ENCODE measurements at places on chromosomes 12 and 14.
A peak's percentile ranks its signal among the peaks of the same experiment; 100 is the strongest.

- DNase-seq, result peak; percentile 69
Observed at GRCh38 chr14:102554821-102555819, 37.3 kb upstream of the RCOR1 start.

DNA sequence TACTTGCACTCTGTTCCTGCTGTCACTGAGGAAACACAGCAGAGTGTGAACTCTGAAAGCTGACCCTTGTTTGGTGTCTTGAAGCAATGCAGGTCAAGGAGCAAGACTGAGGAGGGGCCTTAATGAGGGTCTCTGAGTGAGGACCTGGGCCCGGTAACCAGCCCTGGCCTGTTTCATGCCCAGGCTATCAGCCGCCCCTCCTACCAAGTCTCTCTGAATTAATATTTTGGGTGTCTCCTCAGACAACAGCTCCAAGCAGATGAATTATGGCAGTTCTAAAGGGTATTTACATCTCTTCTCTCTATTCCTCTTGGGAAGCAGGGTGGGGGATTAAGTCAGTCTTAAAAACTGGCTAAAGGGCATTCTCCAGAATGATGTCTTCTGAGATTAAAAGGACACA, 394.5 kb downstream of the ZFP36L1 start:
- DNase-seq, result no peak

GRCh38 chr12:95202691-95203486, 14.4 kb downstream of the FGD6 start:
- no peak for DNase-seq

DNA sequence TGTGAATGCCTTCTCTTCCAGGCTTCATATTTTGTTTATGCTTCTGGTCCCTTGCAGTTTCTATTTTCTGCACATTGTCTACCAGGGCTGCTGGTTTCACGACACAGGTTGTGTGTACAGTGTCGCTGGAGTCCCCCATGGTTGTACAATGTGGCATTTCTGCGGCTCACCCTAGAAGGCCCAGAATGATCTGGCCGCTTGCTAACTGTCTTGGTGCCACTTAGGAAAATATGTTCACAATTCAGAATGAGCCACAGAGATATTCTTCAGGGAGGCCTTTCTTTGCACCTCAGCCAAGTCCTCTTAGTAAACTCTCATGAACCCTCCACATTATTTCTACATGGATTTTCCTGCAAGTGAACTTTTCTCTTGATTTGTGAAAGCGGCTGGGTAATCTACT, 195.4 kb downstream of the SUDS3 start:
- DNase-seq, result no peak

DNA sequence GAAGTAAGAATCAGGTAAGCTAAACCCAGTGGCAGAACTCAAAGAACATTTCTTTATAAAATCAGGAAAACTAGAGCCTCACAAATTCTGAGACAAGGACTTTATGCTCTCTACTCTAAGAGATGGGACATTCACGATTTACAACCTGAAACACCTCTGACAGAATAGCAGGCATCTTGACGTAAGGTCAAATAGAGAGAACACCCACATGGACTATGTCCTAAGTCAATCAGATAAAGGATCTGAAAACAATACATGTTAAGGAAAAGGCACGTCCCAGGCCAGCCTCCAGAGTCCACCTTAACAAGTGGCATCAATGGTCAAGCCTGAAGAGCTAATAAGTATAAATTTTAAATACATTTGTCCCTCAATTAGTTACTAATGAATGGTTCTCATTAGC, 39.9 kb upstream of the SYCP3 start:
- no peak for DNase-seq

DNA sequence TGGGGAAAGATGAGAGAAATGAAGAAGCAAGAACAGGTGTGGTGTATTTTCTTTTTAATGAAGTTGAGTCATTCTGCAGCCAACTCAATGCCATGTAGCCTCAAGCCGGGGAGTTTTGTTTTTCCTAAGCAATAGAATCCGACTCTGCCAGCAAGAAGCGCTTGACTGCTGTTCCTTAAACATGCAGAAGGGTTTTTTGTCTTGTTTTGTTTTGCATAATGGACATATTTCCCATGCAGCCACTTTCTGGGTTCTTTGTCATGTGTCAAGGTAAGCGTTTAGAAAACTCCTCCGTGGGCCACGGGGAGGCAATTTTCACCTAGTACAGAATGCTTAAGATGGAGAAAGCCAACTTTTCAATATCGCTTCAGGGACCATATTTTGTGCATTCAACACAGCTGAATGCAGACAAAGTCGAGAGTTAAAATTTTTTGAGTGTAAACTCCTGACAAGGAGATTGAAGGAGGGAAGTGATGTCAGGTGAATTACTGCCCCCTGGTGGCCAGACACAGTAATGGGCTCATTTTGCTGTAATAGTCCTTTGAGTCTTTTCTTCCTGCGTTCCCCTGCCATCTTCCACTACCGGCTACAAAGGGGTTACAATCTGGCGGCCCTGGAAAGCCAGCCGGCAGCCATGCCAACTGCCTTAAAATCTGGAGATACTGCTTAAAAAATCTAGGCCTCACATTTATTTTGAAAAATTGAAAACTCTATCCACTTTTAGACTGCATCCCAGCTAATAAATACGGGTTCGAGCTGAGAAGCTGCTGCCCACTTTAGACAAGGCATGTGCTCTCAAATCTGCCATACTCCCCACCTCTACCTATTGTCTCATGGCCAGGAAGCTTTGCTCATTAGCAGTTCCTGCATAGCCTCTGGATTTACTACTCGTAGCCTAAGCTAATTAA, 3.2 kb upstream of the FICD start:
- DNase-seq, result peak; percentile 17

- peak; percentile 67 for DNase-seq
Observed at GRCh38 chr14:66624336-66624937, 116.5 kb downstream of the GPHN start.

- DNase-seq, result no peak
Observed at GRCh38 chr12:103772367-103773108, 68.5 kb downstream of the NT5DC3 start.

DNA sequence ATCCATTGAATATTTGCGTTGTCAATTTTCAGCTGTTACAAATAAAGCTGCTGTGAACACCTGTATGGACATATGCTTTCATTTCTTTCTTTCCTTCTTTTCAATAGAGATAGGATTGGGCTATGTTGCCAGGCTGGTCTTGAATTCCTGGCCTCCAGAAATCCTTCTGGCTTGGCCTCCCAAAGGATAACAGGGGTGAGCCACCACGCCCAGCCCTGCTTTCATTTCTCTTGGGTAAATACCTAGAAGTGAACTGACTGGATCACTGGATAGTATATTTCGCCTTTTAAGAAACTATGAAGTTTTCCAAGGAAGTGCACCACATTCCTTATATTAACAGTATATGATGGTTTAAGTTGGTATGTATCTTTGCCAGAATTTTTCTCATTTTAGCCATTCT, 32.3 kb upstream of the EAPP start:
- no peak for DNase-seq

GRCh38 chr12:105596731-105597130, 266.2 kb downstream of the C12orf75 start:
- DNase-seq, result no peak

DNA sequence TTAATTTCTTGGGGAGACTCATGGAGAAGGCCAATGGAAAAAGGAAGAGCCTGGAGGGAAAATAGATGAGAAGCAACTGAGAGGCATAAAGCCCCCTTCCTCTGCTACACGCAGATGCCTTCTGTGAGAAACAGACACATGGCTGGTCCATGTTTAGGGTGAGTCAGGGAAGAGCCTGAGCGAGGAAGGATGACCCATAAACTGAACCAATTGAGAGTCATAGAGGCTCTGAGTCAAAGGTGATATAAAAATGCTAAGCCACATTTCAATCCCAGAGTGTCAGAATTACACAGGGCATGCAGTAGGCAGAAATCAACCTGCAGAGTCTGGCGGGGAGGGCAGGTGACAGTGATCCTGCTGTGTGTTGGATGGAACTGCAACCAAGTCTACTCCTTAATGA, 30.1 kb upstream of the NEDD1 start:
- no peak for DNase-seq

GRCh38 chr14:34181338-34181737, 230.5 kb upstream of the EGLN3 start:
- no peak for DNase-seq

- DNase-seq, result no peak
Observed at GRCh38 chr14:40581264-40581663, 1025.4 kb upstream of the LRFN5 start.

DNA sequence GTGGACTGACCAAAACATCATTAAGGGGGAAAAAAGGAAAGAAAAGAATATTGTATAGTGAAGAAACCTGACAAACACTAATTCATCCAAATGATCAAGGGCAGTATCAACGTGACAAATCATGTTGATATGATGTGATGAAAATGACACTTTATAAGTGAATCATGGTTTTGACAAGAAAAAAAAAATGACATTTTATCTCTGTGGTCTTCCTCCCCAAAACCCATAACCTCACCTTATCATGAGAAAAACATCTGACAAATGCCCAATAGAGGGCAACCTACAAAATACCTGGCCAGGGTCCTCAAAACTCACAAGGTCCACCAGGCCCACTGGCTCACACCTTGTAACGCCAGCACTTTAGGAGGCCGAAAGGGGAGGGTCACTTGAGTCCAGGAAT, 13.8 kb downstream of the TMED10 start:
- no peak for DNase-seq

DNA sequence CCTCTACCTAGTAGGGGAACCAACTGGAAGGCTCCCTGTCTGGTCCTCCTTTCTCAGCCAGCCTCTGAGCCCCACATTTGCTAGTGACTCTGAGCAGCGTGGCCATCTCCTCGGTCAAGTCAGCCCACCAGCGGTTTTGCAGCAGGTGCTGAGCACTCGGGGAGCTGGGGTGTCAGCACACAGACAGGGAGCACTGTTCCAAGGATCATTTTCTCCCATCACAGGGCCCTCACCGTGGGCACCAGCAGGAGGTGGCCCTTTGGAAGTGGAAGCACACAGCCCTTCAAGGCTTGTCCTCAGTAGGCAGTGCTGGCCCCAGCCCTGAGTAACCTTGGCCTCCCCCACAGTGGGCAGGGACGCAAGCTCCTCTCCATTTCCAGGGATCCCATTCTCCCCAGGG, 24.1 kb upstream of the EML1 start:
- no peak for DNase-seq

- no peak for DNase-seq
Observed at GRCh38 chr14:68520637-68521556, 272.0 kb downstream of the ZFP36L1 start.

- DNase-seq, result no peak
Observed at GRCh38 chr14:49942090-49942489, 49.2 kb downstream of the ARF6 start.

GRCh38 chr14:106013879-106014376, 487.5 kb downstream of the TMEM121 start:
- no peak for DNase-seq

- DNase-seq, result no peak
Observed at GRCh38 chr12:92597997-92598396, 104.8 kb upstream of the PLEKHG7 start.

- no peak for DNase-seq
Observed at GRCh38 chr12:116547955-116548501, 11.2 kb upstream of the MAP1LC3B2 start.

DNA sequence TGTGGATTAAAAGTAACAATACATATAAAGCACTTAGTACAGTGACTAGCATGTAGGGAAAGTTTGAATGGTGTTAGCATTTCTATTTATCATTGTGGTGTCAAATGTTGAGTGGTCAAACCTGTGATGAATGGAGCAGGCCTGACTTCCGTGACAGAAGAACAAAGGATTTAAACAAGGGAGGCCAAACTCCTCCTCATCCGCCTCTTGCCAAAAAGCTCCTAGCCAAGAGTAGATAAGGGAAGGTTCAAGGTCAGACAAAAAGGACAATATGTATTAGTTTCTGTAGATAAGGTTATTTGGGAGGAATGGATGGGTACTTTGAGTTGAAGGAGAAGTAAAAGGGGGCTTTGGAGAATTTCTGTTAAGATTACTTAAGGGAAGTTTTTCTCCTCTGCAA, 6.5 kb downstream of the RNASE7 start:
- DNase-seq, result no peak

DNA sequence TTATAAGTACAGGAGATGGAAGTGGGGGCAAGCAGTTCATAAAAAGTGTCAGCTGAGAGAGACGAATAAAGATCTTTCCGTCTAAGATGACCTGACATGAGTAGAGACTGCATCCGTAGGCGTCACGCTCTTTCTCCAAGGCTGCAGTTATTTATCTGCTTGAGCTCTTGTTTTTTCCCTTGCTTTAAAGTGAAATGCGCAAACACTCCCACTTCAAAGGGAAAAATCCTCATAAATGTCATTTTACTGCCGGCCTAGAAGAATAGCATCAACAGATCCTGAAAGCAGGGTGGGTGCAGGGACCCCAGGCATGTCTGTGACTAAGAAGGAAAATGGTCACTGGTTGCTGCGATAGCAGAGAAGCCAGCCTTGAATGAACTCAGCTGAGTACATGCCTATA, 647.4 kb downstream of the MED13L start:
- no peak for DNase-seq

DNA sequence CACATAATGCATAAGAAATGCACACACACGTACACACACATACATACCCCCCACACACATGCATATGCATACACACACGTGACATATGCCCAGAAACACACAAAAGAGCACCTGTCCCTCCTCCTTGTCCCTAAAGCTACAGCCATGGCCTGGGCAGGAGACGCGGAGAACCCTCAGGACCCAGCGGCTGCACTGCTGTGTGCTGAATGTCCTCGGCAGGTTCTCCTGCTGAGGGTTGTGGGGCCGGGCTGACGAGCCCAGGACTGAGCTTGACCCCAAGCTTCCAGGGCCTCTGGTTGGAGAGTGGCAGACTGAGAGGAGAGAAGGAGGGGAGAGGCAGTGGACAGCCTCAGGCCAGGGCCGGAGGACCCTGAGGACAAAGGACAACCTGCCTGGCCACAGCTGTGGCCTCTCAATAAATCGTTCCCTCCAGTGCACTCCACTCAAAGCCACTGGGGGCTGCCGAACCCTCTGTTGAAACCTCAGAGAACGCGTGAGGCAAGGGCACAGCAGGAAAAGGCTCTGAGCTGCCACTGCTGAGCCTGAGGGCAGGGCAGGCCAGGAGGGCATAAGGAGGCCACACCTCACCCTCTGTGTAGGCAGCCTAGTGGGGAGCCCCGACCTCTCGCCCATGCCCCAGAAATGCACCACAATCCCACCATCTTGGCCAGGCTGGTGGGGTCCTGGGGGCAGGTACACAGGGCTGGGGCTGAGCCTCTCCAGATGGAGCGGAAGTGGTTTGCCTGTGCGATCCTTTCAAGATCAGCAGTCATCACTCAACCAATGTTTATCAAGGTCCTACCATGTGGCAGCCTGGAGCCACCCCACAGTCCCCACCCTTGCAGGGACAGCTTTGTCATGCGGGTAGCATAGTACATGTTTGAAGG, 3.1 kb downstream of the CACNA2D4 start:
- DNase-seq, result no peak

- DNase-seq, result no peak
Observed at GRCh38 chr12:85504624-85505023, 224.6 kb downstream of the ALX1 start.
